ENCODE measurements at places on chromosomes 7 and 10.
A peak's percentile ranks its signal among the peaks of the same experiment; 100 is the strongest.

DNA sequence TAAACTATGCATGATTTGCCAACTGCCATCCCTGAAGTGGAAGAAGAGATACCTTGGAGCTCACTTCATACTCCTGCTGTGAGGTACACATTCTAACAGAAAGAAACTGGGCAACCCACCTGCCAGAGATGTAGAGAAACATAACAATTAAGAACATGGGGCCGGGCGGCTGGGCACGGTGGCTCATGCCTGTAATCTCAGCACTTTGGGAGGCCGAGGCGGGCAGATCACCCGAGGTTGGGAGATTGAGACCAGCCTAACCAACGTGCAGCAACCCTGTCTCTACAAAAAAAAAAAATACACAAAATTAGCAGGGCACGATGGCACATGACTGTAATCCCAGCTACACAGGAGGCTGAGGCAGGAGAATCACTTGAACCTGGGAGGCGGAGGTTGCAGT, 402.6 kb upstream of the ANKRD30A start:
- DNase-seq: no peak

DNA sequence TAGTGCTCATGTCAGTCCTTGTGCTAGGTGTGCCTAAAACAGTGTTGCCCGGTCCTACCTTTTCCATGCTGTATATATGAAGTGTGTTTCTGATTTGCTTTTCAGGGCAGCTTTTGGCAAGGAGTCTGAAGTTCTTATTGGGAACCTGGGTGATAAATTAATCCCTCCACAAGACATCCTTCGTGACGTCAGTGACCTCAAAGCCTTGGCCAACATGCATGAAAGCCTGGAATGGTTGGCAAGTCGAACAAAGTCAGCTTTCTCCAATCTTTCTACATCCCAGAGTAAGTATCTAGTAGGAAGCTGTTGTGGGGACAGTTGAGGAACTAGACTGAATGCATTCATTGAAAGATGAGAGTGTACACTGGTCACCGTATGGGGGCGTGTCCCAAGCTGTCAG, 189.4 kb upstream of the LRGUK start:
- no peak for DNase-seq

- peak; percentile 14 for DNase-seq
Observed at GRCh38 chr10:60048091-60048501, 141.7 kb upstream of the CCDC6 start.

- no peak for DNase-seq
Observed at GRCh38 chr10:77648472-77648871, 10.9 kb upstream of the KCNMA1 start.

DNA sequence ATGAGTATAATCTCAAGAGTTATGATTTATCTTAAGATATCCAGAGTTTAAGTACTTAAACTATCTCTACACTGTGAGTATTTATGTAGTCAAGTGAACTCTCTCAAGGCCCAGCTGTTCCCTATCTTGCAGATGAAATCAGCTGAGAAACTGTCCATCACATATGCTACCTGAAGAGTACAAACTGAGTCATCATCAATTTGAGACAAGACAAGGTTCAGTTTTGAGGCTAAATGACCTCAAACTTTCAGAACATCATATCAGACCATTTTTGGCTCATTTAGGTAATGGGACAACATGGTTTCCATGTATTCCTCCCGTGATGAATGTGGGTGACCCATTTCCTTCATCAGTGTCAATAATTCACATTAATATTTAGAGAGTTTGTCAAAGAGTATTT, 53.1 kb upstream of the AUTS2 start:
- DNase-seq: no peak

- DNase-seq: no peak
Observed at GRCh38 chr10:88395677-88396076, 187.4 kb downstream of the RNLS start.

DNA sequence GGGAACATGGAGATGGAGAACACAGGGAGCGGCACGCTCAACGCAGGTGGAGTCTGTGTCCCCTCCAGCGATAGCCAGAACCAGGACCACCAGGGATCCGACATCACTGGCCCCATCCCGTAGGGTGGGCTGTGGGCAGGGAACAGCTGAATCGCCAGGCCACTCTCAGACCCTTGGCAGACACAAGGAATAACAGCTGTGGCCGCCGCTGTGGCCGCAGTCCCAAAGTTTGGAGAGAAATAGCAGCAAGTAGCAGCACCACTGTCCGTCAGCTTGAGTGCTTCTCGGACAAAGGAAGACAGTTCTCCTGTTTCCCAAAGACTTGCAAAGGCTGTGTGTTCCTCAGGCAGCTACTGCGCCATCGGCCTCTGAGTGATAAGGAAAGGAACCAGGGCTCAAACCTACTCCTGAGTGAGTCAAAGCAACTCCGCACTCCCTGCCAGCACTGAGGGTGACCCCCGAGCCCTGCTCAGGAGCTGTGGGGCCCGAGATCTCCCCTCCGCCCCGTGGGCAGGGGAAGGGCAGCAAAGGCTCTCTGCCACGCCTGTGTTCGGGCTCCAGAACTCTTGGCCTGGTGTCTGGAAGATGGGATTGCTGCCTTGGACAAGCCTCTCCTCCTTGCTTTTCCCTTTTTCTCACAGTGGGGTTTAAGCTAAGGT, 82.3 kb upstream of the FAM20C start:
- DNase-seq: no peak

DNA sequence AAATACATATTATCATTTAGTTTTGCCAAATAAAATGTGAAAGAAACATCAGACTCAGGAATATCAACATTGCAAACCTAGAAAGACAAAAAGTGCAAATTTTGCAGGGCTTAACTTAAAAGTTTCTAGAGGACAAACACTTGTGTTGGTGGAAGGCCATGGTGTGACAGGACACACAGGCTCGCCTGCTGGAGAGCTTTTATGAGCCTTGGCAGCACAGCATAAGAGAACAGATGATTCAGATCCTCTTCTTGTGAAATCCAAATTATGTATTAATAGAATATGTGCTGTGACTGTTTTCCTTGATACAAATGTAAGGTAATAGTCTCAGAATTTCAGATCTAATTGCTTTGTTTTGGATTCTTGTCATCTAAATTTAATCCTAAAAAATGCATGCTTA, 72.9 kb upstream of the ABCB5 start:
- DNase-seq: no peak

DNA sequence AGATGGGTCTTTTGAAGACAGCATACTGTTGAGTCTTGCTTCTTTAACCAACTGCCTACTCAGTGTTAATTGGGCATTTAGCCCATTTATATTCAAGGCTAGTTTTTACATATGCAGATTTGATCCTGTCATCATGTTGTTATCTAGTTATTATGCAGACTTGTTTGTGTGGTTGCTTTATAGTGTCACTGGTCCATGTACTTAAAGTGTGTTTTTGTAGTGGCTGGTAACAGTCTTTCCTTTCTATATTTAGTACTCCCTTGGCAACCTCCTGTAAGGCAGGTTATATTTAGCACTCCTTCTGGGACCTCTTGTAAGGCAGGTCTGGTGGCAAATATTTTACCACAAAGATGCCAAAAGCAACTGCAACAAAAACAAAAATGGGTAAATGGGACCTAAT, 66.7 kb downstream of the TES start:
- no peak for DNase-seq

All from HFF-Myc (cell line).